ENCODE measurements at places on chromosomes 7 and 10. TPM values are rescaled to one million over a fixed set of nuclear protein-coding genes. Genes with fewer than 3 reads are reported as not detected.

ARHGAP12 gene
- 47.3 TPM for total RNA-seq

GPR141 gene
- total RNA-seq = not detected

LEP gene
- total RNA-seq = 0.22 TPM

DNA sequence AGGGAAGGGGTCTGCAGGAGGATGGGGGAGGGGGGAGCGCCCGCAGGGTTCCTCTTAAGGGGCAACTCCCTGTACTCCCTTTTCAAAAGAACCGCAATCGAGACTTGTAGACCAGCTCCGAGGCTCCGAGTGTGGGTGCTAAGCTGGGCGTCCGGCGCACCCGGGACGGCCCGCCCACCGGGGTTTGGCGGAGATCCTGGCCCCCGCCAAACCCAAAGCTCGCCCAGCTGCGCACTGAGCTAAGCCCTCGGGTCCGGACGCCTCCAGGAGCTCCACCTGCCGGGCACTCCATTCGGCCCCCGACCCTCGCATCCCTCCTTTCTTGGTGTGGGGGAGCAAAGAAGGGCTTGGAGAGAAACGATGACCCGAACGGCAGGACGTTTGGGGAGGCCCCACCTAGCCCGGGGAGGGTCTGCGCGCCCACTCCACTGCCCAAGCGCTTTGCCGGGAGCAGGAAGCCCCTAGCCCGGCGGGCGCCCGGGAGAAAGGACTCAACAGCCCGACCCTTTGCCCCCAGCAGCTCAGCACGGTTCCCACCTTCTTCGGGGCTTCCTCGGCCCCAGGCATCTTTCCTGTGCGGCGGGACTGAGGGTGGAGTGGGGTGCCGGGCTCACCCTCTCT, 651 bp downstream of the AFAP1L2 start:
- peaks cover 75% of the 10 kb centered on the region for H3K27me3 ChIP-seq
- no peaks in the 10 kb centered on the region for H3K4me1 ChIP-seq
- no peak overlapping the region for H3K27ac ChIP-seq
- peak; percentile 12 for DNase-seq

GRCh38 chr10:124313374-124313773, 105.3 kb downstream of the OAT start:
- no peak for DNase-seq
- H3K36me3 ChIP-seq = no peaks in the 10 kb centered on the region
- no peaks in the 10 kb centered on the region for H3K4me1 ChIP-seq
- H3K4me3 ChIP-seq = no peak overlapping the region
- H3K27me3 ChIP-seq = peaks cover 10% of the 10 kb centered on the region

GRCh38 chr10:18293536-18294510, 153.6 kb downstream of the CACNB2 start:
- no peaks in the 10 kb centered on the region for H3K4me1 ChIP-seq
- H3K27ac ChIP-seq = no peak overlapping the region
- H3K27me3 ChIP-seq = no peaks in the 10 kb centered on the region
- no peak for DNase-seq

DNA sequence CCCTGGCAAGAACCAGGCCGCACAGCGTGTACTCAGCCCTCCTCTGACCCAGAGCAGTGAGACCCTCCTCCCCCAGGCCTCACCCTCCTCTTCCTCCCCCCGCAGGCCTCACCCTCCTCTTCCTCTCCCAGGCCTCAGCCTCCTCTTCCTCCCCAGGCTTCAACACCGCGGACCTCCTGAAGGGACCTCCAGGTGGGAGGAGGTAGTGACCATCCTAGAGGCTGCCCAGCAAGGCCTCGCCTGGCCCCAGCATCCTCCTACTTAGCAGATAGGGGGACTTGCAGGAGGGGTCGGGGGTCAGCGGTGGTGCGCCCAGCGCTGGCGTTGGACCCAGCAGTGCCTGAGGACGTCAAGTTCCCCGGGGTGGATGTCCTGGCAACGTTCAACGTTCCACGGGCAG, 270.8 kb downstream of the ELFN1 start:
- H3K4me1 ChIP-seq = no peaks in the 10 kb centered on the region
- H3K4me3 ChIP-seq = no peak overlapping the region
- H3K36me3 ChIP-seq = no peaks in the 10 kb centered on the region
- no peaks in the 10 kb centered on the region for H3K27me3 ChIP-seq
- no peak overlapping the region for H3K27ac ChIP-seq

Data from GM23248 (cell line).